Heart right ventricle (tissue), 16 donors: ENCODE measurements at places on chromosomes 3 and 15. TPM values are rescaled to one million over a fixed set of nuclear protein-coding genes. Genes with fewer than 3 reads are reported as not detected.

Gene MAP1A
- total RNA-seq, result 37.9 TPM

Gene AMIGO3
- not detected for total RNA-seq

Gene NKIRAS1
- 23.3 TPM for total RNA-seq

Gene B3GALNT1
- 77.7 TPM for total RNA-seq

Gene RCCD1
- total RNA-seq, result 6.4 TPM

Gene GUCA1C
- total RNA-seq, result 10.7 TPM

Gene PPARG
- 19.5 TPM for total RNA-seq

DNA sequence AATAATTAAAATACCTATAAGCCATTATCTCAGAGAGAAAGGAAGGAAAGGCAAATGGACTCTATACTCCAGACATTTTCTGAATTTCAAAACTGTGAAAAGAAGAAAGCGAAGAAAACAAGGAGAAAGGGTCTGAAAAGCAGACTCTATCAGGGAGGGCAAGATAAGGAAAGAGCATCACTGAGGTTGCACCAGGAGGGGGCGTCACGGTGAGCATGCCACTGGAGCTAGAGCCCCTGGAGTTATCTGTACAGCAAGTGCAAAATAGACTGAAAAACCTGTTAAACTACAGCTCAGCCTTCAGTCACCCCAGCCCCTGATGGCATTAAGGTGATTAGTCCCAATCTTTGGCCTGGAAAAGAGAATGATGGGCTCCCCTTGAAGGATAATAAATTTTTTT, 514.3 kb downstream of the GABRG3 start:
- DNase-seq, result no peak
- H3K27me3 ChIP-seq, result no peaks in the 10 kb centered on the region
- no peak overlapping the region for H3K4me3 ChIP-seq
- no peak overlapping the region for H3K27ac ChIP-seq
- H3K4me1 ChIP-seq, result no peaks in the 10 kb centered on the region
- no peaks in the 10 kb centered on the region for H3K36me3 ChIP-seq

DNA sequence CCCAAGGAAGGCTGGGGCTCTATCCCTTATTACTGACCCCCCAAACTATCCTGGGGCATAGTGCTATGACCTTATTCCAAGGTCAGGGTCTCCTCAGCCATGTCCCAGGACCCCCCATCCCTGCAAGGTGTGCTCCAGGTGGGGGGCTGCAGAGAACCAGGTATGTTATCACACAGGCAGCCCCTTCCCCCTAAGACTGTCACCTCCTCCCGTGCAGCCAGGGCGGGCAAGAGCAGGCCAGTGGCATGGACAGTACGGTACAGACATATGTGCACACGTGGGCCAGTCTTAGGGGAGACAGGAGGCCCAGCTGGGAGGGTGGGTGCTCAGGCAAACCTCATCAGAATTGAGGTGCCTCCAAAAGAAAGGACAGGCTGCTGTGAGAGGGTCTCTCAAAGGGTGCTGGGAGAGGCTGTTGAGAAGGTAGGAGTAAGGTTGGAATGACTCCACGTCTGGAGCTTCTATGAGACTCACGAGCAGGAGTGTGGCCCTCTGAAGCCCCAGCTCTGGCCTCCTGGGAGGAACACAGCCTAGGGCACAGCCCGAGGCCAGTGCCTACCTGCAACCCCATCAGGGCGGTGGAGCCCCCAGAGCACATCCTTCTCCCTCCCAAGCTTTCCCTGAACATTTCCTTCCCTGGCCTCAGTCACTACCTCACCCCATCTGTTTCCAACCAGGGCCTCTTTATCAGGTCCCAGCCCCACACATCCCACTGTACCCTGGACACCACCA, 1.7 kb upstream of the COL7A1 start:
- H3K36me3 ChIP-seq, result peaks cover 23% of the 10 kb centered on the region
- no peak for DNase-seq
- H3K4me1 ChIP-seq, result peaks cover 63% of the 10 kb centered on the region
- H3K4me3 ChIP-seq, result no peak overlapping the region
- H3K27me3 ChIP-seq, result no peaks in the 10 kb centered on the region

DNA sequence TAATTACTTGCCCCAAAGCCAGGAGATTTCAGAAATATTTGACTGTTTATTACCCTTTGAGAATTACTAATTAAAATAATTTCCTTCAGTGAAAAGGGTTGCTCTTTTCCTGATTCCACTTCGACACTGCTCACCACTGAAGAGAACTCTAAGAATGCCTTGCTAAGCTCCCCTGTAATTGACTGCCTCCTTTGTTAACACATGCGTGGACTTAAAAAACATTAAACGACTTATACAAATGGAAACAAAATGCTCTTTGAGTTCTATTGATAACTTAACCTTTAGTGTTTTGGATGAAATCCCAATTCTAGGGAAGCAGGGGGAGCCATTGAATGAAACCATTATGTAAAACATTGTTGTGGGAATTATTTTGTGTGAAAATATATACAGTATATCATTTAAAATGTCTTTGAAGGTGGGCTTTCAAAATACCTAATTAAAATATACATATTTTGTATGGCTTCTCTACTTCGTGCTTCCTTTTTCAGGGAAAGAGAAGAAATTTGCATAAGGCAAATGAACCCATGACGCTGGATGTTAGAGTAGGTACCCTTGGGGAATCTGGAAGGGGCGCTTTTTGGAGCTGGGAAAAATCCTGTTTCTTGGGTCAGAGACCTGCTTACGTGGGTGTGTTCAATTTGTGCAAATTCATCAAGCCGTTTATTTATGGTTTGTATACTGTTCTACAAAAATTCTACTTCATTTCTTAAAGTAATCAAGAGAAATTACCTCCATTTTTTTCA, 64.2 kb downstream of the WWTR1 start:
- peaks cover 72% of the 10 kb centered on the region for H3K4me1 ChIP-seq
- no peaks in the 10 kb centered on the region for H3K27me3 ChIP-seq
- no peaks in the 10 kb centered on the region for H3K36me3 ChIP-seq
- peak overlapping the region; percentile 71 for H3K27ac ChIP-seq
- no peak overlapping the region for H3K4me3 ChIP-seq

DNA sequence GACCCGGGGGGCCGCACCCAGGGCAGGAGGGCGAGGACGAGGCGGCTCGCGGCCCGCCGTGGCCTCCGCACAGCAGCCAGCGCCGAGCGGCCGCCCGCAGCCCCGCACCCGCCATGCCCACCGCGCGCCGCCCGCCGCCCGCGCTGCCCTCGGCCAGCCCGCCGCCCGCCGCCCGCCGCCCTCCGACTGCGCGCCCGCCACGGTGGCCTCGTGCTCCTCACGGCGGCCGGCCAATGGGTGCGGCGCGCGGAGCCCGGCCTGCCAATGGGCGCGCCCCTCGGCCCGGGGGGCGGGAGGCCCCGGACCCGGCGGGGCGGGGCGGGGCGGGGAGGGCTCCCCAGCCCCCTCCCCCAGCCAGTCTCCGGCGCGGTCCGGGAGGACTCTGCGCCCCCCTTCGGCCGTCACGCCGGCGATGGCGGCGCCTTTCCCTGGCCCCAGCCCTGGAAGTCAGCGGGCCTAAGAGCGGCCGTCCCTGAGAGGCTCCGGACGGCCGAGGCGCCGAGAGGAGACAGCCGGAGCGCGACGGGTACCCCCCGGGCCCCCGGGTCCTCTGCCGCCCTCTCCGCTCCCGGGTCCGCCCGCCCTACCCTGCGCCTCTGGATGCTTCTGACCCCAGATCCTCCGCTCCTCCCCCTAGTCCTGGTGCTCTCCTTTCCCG, at the start of gene NT5DC2:
Gene NT5DC2, minus strand, starts transcription at position 235 of the 658 bp plus-strand sequence. Its CDS starts 120 bp downstream, at position 115.
- no peaks in the 10 kb centered on the region for H3K36me3 ChIP-seq
- H3K4me3 ChIP-seq, result peak within 1 kb of the TSS; percentile 67
- peak within 1 kb of the TSS; percentile 72 for H3K27ac ChIP-seq
- H3K27me3 ChIP-seq, result no peaks in the 10 kb centered on the region

DNA sequence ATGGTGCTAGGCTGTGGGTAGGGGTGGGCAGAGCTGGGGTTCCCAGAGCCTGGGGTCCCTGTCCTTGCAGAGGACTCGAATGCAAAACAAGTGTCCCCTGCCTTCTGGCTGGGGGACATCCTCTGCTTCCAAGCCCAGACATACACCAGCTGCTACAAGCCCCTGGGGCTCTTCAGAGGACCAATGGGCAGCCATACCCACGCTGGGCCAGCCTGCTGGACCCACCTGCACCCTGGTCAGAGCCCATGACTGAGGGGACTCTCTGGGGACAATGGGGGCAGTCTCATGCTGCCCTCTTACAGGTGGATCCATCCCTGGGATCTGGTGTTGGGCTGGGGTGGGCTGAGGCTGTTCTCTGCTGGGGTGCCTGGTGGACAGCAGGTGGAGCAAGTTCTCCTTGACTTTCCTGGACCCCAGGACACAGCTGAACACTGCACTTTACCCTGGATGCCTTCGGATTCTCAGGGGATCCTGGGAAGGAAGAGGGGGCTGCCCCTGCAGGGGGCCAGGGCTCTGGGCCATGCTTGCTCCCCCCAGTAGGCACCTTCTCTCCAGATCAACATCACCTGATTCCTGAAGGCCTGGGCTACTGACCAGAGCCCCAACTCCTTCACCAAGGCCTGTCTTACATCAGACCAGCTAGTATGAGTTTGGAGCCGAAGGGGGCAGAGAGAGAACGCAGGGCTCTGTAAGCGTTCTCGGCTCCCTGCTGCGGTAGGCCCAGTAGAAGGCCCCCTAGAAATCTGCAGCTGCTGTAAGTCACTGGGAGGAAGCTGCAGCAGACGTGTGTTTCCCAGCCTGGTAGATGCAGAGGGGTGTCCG, 7.2 kb upstream of the COMMD4 start:
- no peak for DNase-seq
- no peaks in the 10 kb centered on the region for H3K27me3 ChIP-seq
- no peak overlapping the region for H3K27ac ChIP-seq

DNA sequence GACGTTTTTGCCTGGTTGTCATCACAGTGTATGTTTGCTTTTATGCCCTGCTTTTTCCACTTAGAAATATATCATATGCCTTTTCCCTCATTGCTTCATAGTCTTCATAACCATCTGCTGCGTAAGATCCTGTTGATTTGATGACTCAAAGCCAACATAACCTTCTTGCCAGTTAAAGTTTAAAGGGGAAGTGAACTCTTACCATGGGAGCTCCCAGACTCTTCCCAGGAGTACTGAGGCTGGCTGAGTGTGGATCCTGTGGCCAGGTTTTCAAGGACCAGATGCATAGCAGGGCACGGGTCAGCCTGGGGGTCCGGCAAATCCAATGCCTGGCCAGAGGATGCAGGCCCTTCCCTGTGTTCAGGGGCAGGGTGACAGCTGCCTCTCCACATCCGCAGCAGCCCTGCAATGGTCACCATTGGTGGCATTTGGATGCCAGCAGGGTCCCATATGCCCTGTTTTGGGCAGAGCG, 42.0 kb upstream of the SACM1L start:
- H3K36me3 ChIP-seq, result no peaks in the 10 kb centered on the region
- H3K4me1 ChIP-seq, result peaks cover 24% of the 10 kb centered on the region
- DNase-seq, result no peak
- H3K4me3 ChIP-seq, result no peak overlapping the region

- DNase-seq, result no peak
- no peaks in the 10 kb centered on the region for H3K27me3 ChIP-seq
- peaks cover 77% of the 10 kb centered on the region for H3K36me3 ChIP-seq
- peaks cover 11% of the 10 kb centered on the region for H3K4me1 ChIP-seq
- no peak overlapping the region for H3K4me3 ChIP-seq
Measured at GRCh38 chr3:38247366-38248035, 18.1 kb upstream of the SLC22A13 start.

- H3K4me3 ChIP-seq, result no peak overlapping the region
- no peak overlapping the region for H3K27ac ChIP-seq
- DNase-seq, result no peak
- H3K36me3 ChIP-seq, result no peaks in the 10 kb centered on the region
Measured at GRCh38 chr3:46731795-46732194, 14.1 kb upstream of the PRSS50 start.

DNA sequence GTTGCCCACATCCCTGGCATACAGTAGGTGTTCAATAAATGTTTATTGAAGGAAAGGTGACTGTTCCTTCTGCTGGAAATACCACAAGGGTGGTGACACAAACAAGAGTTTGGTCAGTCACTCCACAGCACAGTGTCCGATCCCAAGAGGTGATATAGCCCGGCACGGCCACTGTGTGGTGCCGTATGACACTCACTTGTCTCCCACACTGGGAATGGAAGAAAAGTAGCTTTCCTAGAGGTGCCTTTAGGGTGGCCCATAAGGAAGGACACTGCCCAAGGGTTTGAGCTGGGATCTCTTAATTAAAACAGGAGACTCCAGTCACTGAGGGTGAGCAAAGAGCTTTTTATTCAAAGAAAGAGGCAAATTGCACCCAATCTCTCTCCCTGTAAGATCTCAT, 40.5 kb downstream of the TGM4 start:
- H3K4me1 ChIP-seq, result no peaks in the 10 kb centered on the region
- H3K4me3 ChIP-seq, result no peak overlapping the region
- no peaks in the 10 kb centered on the region for H3K36me3 ChIP-seq
- DNase-seq, result no peak
- H3K27me3 ChIP-seq, result no peaks in the 10 kb centered on the region

DNA sequence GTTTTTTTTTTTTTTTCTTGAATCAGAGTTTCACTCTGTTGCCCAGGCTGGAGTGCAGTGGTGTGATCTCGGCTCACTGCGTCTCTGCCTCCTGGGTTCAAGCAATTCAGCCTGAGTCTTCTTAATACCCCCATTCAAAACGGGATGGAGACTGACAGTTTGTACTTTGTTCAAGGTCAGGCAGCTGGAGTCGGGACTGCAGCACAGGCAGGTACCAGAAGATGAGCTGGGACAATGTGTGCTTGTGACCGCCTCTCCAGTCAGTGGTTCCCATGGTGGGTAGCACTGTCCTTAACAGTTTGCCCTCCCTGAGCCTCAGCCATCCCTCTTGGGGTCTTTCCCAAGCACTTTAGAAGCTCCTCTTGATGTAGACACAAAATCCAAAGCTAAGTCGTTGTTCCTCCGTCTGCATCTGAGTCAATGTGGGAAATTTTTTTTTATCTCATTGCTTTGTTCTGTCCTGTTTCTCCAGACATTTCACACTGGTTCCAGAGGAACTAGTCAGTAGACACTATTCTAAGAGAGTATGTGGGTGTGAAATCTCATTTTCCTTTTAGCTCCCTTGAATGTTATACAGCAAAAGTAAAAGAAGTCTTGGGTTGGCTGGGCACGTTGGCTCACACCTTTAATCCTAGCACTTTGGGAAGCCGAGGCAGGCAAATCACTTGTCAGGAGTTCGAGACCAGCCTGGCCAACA, 5.3 kb upstream of the TTLL13 start:
- peaks cover 6% of the 10 kb centered on the region for H3K4me1 ChIP-seq
- no peak for DNase-seq
- no peak overlapping the region for H3K27ac ChIP-seq
- no peaks in the 10 kb centered on the region for H3K36me3 ChIP-seq

GRCh38 chr3:192841428-192841827, 76.2 kb downstream of the MB21D2 start:
- H3K27ac ChIP-seq, result no peak overlapping the region
- peaks cover 15% of the 10 kb centered on the region for H3K4me1 ChIP-seq
- H3K27me3 ChIP-seq, result no peaks in the 10 kb centered on the region
- no peak overlapping the region for H3K4me3 ChIP-seq

- H3K4me3 ChIP-seq, result no peak overlapping the region
- H3K27ac ChIP-seq, result no peak overlapping the region
- DNase-seq, result no peak
Measured at GRCh38 chr15:100252779-100253417, 88.9 kb downstream of the ADAMTS17 start.

GRCh38 chr3:141380987-141381386, 12.7 kb downstream of the ZBTB38 start:
- H3K4me1 ChIP-seq, result peaks cover 27% of the 10 kb centered on the region
- H3K27ac ChIP-seq, result no peak overlapping the region
- no peaks in the 10 kb centered on the region for H3K27me3 ChIP-seq
- DNase-seq, result no peak
- H3K36me3 ChIP-seq, result no peaks in the 10 kb centered on the region
